DMS 273 treated with DMSO at 0.1 percent for 48 hours (cell line): ENCODE measurements at places on chromosomes 7 and 10.
A peak's percentile ranks its signal among the peaks of the same experiment; 100 is the strongest.

DNA sequence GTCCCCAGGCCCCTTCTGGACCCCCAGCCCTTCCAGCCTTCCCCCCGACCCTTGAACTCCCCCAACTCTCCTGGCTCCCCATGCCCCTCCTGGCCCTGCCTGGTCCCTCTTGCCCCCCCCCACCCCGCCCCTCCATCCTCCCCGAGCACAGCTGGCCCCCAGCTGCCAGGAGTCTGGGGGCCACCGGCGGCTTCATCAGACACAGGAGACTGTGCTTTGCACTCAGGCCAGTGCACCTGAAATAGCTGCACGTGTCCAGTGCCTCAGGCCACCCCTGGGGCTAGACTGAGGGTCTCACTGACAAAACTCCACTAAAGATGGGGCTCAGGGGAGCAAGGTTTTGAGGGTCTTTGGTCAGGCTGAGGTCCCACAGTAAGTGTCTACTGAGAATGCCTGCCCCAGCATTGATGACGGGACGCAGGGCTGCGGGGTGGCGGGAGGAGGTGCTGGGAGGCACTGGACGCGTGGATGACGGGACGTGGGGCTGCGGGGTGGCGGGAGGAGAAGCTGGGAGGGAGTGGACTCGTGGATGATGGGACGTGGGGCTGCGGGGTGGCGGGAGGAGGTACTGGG lies 6.5 kb downstream of the FOXL3 start:
- no peak for DNase-seq

DNA sequence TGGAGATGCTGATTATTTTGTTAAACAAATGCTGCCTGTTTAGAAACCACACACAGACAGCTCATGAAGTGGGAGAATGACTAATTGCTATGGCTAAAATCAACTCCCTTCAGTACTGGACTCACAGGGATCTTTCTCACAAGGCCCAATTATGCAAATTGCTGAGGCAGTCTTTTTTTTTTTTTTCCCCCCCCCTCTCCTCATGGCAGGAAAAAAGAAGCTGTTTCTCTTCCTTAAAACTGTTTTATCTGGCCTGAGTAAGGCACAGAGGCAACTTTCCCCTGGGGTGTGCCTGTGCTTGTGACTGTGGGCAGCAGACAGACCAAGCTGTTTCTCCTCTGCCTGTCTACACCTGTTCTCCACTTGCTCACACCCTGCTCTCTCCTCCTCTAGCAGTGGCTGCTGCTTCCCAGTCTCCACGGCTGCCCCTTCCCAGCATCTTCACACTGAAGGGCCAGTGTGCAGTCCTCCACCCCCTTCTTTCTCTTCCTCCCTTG lies 65.4 kb upstream of the STEAP1B start:
- no peak for DNase-seq

DNA sequence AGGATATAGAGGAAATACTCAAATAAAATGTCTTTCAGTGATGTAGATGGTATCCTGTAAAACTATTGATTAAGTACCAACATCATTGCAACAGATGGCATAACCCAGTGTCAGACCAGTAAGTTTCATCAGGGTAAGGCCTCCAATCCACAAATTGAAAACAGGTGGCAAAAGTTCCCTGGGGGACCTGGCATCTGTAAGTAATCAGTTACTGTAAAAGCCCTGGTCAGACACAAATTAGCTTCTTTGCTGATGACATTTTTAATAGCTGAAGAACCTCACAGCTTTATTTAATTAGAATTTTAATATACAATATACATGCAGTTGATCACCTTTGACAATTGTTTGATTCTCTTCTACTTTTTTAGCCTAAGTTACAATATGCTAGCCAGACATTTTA lies 152.5 kb downstream of the PLXDC2 start:
- no peak for DNase-seq

DNA sequence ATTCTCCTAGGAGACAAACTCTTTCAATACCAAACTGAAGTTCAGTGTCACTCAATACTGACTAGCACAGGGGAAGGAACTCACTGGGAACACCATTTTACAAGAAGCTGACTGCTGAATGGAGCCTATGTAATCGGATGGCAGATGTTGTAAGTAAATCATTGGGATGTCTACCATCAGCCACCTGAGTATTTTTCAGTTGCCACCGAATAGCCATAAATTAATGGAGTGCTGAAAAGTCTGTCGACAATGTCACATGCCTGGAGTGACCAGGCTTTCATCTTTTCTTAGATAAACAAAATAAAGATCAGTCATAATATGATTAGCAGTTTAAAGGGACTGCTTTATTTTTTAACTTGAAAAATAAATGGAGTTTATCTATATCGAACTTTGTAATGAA lies 145.9 kb upstream of the SEMA3E start:
- DNase-seq, result peak; percentile 49

DNA sequence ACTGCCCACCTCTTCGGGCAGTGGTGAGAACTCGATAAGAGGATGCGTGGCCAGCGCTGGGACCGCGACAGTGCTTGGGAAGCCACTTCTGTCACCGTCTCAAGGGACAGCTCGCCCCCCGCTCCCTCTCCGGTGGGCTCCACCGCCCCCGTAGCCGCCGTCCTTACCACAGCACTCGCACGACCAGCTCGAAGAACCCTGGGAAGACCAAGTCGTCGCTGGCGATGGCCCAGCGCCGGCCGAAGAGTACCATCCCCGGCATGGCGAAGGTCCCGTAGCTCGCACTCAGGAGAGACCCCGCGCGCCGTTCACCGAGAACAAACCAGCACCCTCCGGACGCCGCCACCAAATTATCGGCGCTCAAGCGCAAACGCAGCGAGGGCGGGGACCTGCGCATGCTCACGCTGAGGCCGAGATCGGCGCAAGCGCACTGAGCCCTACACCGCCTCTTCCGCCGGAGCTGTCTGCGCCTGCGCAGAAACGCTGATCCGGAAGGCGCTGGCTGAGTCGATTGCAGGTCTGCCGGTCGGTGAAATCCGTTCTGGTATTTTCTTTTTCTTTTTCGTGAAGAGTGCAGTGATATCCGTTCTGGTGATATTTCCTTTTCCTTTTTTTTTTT lies at the start of gene DAGLB:
Gene DAGLB (minus strand): TSS at position 374 of the 619 bp plus-strand sequence. CDS start 112 bp downstream, at position 262.
- peak; percentile 79 for DNase-seq

GRCh38 chr10:110513949-110514348 lies 16.2 kb downstream of the DUSP5 start:
- no peak for DNase-seq

DNA sequence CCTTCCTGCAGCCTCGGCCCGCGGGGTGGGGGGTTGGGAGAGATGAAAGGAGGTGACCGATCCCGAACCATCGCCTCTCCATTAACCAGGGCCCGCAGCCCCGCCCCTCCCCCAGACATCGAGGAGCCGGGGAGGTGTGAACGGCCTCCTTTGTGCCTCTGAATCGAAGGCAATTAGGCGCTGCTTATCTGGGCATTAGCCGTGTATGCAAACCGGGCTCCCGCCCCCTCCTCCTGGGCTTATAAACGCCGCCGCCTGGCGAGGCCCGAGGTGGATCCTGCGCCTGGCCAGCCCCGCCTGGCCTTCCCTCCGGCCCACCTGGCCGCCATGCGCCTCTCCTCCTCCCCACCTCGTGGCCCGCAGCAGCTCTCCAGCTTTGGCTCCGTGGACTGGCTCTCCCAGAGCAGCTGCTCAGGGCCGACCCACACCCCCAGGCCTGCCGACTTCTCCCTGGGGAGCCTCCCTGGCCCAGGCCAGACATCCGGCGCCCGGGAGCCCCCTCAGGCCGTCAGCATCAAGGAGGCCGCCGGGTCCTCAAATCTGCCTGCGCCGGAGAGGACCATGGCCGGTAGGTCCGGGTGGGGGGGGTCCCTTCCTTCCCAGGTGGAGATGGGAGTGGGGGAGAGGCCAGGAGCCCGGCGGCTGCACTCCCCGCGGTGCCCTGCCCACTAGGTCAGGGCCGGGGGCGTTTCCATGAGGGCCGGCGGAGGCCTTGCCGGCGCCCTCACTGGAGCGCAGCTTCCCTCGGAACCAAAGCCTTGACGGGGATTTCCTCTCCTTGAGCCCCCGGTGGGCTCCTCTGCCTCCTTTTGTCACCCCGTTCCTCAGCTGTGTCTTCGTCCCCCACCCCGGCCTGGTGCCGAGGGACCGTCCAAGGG lies at the start of gene VENTX:
Gene VENTX (plus strand): TSS at position 268 of the 878 bp plus-strand sequence. CDS start 60 bp downstream, at position 328.
- no peak for DNase-seq

DNA sequence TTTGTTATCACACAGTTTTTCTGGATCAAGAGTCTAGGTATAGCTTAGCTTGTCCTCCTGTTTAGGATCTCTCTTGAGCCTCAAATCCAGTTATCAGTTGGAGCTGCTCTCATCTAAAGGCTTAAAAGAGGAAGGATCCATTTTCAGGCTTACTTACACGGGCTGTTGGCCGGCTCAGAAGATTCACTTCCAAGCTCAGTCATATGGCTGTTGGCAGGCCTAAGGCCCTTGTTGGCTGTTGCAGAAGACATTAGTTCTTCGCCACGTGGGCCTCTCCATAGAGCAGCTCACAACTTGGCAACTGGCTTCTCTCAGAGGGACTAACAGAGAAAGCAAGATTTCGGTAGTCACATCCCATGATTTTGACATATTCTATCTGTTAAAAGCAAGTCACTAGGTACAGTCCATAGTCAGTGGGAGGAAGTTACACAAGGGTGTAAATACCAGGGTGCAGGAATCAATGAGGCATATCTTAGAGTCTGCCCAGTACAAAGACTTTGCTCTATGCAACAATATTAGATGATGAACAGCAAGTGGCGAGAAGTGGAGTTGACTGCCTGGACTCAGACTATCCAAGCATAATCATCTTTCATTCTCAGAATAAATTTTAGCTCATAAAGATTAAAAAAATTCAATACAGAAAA lies 280.1 kb upstream of the MBL2 start:
- DNase-seq, result no peak

DNA sequence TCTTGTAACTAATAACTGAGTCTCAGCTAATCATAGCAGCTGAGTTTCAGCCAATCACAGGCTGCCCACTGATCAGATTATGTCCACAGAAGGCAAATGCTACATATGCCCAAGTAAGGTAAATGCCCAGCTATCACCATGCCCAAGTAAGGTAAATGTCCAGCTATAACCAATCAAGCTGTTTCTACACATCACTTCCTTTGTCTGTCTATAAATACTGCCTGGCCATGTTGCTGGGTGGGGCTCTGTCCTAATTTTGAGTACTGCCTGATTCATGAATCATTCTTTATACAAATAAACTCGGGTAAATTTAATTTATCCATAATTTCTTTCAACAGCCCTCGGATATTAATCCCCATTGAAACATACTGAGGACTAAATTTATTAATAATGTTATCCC lies 312.4 kb downstream of the CACNA2D1 start:
- no peak for DNase-seq

DNA sequence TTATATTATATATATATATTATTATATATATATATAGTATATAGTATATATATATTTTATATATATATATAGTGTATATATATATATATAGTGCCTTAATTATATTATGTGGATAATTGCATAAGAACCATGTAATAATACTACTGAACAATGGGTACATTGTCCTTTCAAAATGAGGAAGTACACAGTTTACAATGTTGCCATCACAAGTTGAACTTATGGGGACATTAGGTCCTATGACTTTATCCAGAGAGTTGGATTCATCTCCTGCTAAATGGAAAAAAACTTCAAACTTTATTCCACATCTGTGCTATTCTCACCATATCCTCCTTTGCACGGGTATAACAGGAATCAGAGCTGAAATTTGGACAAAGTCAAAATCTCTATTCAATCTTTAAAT lies 105.0 kb upstream of the AGR3 start:
- no peak for DNase-seq

- DNase-seq, result no peak
Observed at GRCh38 chr10:100728928-100729861, 16.2 kb upstream of the PAX2 start.

- DNase-seq, result peak; percentile 3
Observed at GRCh38 chr10:95445837-95446486, 115.2 kb downstream of the SORBS1 start.

- DNase-seq, result peak; percentile 13
Observed at GRCh38 chr7:47536661-47537611, 45.0 kb downstream of the TNS3 start.

DNA sequence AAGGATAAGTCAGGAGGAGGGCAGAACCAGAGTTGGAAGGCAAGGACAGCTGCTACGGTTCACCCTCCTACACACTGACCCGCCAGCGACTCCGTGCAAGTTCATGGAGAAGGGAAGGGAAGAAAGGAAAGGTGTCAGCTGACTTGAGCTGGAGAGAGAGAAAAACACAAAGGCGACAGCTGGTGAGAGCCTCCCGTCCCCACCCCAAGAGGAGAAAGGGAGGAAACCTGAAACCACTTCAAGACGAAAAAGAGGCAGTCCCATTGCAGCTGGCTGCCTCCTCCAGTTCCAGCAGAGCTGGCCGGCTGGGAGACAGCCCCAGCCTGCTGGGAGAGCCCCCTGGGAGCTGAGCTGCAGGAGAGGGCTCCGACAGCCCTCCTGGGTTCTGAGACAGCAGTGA lies 75.2 kb downstream of the PARD3 start:
- peak; percentile 86 for DNase-seq

DNA sequence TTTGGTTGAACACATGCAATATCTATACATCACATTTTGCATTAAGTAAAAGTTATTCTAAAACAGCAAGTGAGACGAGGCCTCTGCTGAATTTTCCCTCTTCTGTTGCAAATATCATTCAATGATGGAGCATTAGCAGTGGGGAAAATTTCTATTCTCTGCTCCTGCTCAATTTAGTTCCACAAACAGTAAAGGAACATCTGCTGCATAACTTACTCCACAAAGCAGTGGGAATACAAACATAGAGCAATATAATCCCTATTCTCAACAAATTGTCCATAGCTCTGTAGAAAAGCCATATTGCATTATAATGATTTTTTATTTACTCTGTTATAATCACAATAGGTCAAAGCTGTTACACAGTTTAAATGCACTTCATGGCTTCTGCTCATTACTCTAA lies 5.9 kb downstream of the AGR3 start:
- no peak for DNase-seq

GRCh38 chr10:110088367-110089104 lies 80.8 kb downstream of the ADD3 start:
- no peak for DNase-seq

- no peak for DNase-seq
Observed at GRCh38 chr10:4561296-4561695, 264.7 kb upstream of the AKR1E2 start.

DNA sequence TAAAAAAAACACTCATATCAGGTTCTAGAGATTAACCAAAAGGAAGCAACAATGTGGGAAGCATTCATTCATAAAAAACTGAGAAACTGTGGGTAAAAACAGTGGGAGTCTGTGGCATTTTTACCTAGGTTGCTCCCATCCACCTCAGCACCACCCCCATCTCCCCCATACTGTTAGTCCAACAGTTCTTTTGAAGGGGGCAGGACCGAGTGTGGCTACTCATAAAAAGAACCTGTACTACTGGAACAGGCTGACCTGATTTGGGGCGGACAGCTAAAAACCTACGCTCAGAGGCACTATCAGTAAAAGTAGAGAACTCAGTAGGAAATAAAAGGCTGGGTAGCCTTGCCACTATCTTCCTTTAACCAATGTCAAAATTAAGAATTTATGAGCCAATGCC lies 84.5 kb downstream of the DPY19L1 start:
- DNase-seq, result no peak

- no peak for DNase-seq
Observed at GRCh38 chr7:34042406-34042805, 137.1 kb downstream of the BMPER start.

DNA sequence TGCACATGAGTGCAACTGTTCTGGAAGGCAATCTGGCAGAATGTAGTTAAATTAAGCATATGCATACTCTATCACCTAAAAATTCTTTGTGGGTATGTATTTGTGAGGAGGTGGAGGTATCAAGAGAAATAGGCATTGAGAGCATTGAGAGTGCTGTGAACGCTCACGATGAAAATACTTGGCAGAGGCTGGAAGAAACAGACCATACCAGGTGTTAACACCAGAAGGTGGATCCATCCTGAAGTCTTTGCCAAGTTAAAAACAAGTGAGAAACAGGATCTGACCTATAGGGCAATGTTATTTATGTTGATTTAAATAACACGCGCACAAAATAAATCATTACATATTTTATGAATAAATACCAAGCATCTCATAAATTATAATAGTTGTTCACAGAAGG lies 311.6 kb downstream of the PCLO start:
- peak; percentile 80 for DNase-seq
